GM18507 (cell line): ENCODE measurements at places on chromosomes 3 and 15.
A peak's percentile ranks its signal among the peaks of the same experiment; 100 is the strongest.

DNA sequence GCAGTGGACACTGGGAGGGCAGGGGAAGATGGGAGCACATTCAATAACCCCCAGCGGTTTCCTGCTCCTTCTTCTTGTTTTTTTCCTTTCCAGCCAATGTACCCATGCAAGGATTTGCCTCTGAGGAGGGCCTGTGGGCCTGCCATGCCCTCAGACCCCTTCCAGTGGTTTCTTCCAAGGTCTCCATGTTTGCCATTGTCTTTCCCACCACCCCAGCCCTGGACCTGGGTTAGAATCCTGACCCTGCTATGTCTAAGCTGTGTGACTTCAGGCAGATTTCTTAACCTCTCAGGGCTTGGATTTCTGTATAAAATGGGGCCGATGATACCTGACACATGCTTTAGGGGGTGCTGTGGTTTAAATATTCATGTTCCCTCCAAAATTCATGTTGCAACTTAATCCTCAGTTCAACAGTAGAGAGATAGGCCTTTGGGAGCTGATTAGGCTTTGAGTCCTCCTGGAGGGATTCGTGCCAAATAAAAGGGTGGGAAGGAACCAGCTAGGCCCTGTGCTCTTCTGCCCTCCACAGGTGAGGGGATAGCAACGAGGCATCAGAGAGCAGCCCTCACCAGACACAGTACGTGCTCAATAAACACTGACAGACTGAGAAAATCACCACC, 46.3 kb upstream of the FLNB start:
- DNase-seq: no peak

- no peak for DNase-seq
Observed at GRCh38 chr3:170751083-170751898, 118.7 kb downstream of the RPL22L1 start.

DNA sequence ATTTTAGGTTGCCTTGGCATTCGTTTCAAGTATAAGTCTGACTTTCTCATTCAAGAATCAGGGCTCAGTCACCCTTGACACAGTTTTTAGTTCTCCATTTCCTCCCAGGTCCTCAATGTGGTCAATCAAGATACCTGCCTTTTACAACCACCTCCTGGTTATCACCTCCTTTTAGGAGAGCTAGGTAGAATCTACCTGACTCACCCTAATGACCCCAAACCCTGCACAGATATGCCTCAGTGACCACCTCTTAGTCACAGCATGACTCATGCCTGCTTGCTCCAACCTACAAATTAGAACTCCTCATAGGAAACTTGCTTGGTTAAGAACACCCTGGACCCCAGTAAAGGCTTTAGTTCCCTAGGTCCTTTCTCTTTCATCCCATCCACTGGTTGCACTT, 22.5 kb downstream of the DMXL2 start:
- DNase-seq: no peak

GRCh38 chr3:31399271-31399670, 133.5 kb upstream of the STT3B start:
- no peak for DNase-seq

- DNase-seq: no peak
Observed at GRCh38 chr3:39106281-39106811, 1.1 kb downstream of the GORASP1 start.

- no peak for DNase-seq
Observed at GRCh38 chr3:168865022-168865551, 769.4 kb upstream of the GOLIM4 start.

DNA sequence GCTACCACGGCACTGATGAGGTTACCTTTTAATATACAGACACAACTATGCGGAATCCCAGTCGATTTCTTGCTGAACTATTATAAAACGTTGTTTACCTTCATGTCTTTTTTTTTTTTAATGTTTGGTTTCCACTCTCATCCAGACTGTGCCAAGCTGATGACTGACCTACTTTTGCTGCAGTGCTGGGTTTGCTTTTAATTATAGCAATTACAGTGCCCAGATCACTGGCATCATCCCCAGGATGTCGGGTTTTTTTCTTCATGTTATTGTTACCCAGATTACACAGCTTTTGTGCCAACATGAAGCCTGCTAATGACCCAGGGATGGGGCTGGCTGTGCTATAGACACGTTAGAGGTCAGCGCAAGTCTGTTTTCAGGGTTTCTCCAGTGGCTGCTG, 294.0 kb upstream of the ATP10A start:
- DNase-seq: no peak

- DNase-seq: no peak
Observed at GRCh38 chr15:35173444-35174118, 88.5 kb upstream of the NANOGP8 start.

DNA sequence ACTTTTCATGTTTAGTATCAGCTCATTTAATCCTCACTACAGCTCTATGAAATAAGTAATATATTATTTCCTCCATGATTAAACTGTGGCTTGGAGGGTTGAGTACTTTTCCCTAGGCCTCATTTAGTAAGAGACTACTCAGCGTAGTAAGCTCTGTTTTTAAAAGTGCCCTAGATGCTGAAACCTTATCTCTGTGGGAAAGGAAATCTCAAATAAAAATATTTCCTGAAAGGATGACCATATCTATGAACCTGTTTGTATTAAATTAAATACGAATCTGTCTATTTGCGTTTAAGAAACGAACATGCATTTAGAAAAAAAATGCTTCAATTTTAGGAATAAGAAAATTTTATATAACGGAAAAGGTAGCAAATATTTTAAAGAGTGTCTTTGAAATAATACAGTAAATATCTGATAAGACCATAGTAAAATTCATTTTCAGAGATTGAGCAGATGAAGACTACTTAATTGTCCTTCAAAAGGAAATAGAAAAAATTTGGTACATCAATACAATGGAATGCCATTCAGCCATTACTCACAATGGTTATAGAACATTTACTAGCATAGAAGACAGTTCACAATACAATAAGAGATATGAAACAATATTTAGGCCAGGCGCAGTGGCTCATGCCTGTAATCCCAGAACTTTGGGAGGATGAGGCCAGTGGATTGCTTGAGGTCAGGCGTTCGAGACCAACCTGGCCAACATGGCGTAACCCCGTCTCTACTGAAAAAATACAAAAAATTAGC, 56.2 kb downstream of the ATG7 start:
- DNase-seq: no peak

DNA sequence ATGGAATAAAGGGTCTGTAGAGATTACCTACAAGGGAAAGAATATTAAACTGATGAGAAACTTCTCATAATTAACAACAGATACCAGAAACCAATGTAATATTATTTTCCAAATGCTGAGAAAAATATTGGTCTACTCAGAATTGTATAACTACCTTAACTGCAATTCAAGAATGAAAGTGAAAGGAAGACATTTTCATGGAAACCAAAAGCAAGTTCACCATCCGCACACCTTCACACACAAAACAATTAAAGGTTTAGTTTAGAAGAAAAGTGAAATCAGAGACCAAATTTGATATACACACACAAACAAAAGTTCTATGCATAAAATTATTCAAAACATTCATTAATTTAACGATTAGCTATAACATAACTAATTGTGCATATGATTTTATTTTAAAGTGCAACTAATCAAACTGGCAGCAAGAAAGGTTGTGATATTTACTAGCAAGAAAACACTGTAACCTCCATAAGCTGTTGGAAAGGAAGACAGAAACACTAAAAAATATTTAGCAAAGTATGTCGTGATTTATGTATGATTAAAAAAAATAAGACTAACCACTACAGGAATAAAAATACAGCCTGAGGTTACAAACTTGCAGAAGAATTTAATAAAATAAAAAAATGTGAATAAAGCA, 395.5 kb downstream of the FGF12 start:
- DNase-seq: no peak

DNA sequence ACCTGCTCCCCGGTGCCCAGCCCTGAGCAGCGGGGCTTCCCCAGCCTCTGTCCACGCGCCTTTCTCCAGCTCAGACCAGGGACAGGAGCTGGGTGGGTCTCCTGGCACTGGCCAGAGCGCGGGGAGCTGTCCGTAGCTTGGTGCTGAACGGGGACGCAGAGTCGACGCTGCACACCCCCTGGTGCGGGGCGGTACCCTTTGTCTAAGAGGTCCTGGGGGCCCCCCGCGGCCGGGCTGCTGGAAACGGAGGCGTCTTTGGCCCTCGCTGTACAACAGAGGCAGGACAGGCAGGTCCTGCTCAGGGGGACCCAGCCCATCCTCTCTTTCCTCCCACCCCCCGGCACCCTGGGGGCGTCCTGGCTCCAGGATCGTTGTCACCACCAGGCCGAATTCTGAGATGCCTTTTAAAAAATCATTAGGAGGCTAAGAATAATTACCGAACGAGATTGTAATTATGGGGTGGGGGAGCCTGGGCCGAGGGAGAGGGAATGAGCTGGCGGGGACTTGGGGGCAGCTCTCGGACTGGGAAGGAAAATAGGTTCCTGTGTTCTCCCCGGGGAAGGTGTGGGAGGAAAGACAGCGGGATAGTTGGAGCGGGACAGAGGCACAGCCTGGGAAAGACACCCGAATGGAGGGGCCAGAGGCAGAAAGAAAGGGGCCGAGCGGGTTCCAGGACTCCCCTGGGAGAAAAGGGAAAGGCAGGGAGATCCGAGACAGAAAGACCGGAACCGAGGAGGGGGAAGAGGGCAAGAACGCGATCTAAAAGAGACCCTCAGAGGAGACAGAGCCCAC, 4.1 kb upstream of the SKOR1 start:
- no peak for DNase-seq

- DNase-seq: no peak
Observed at GRCh38 chr3:50428007-50428633, 68.8 kb upstream of the TMEM115 start.

DNA sequence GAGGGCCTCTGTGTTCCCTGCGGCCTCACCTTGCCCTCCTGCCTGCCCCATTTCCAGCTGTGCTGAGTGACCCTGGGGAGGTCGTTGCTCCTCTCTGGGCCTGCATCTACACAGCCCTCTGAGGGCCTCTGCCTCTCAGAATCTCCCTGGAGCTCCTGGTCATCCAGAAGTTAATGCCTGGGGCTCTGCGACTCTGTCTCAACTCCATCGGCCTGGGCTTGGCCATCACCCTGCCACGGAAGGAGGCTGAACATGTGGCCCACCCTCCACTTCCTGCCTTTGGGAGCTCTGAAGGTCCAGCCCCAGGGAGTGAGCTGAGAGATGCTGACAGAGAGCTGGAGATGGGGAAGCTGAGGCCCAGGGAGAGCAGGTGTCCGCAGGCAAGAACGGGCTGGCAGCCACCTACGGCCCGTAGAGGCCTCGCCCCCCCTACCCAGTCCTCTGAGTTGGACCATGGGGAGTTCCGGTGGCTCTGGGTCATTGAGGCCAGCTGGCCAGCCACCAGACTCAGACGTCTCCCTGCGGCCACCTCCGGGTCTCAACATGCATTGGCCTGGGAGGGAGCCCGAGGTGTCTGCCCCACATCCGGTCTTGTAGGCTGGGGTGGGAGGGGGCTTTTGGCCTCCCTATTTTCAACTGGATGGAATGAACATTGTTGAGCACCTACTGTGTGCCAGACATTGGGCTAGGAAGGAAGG, 34.2 kb downstream of the GRIP2 start:
- DNase-seq: no peak

GRCh38 chr3:151875759-151876158, 2.3 kb downstream of the SUCNR1 start:
- DNase-seq: no peak

DNA sequence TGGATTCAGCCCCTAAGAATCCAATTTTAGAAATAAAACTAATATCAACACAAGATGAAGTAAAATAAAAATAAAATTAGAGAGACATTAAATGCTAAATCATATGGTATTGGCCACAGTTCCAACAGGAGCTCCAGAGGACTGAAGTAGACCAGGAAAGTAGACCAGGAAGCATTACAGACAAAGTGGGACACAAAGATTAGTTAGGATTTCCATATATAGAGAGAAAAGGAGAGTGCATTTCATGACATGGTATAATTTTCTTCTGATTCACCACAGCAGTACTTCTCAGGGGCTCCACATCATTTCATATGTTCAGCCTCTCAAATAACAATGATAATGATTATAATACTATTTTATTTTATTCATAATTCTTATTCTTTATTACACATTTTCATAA, 18.3 kb downstream of the FGF7 start:
- no peak for DNase-seq

- DNase-seq: no peak
Observed at GRCh38 chr15:57751177-57751800, 44.8 kb downstream of the POLR2M start.

DNA sequence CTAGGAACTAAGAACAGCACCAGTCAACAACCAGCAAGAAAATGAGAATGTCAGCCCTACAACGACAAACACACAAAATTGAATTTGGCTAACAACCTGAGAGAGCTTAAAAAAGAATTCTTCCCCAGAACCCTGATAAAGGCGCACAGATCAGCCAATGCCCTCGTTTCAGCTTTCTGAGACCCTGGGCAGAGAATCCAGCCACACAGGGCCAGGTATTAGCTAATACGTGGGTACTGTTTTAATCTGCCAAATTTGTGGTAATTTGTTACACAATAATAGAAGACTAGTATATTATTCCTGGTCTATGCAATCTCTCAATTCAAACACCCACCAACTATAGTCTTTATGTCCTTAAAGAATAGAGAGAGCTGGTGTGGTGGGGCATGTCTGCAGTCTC, 291.6 kb upstream of the GADL1 start:
- DNase-seq: no peak

- no peak for DNase-seq
Observed at GRCh38 chr15:72227192-72227586, 3.8 kb downstream of the PKM start.

DNA sequence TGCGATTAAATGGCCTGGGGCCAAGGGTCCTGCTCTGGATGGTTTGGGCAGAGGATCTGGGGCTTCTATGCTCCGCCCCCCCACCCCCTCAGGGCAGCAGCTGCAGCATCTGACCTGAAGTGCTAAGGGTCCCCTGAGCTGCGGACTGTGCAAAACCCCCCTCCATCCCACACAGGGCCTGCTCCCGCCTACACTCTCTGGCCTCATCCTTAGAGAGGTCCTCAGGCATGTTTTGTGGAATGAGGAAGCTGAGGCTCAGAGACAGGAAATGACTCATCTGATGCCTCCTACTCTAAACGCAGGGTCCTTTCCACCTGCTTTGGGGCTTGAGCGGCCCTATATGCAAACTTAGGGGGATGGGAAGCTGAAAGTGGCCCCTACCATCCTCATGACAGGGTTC, 59.5 kb upstream of the CTSH start:
- peak; percentile 49 for DNase-seq

DNA sequence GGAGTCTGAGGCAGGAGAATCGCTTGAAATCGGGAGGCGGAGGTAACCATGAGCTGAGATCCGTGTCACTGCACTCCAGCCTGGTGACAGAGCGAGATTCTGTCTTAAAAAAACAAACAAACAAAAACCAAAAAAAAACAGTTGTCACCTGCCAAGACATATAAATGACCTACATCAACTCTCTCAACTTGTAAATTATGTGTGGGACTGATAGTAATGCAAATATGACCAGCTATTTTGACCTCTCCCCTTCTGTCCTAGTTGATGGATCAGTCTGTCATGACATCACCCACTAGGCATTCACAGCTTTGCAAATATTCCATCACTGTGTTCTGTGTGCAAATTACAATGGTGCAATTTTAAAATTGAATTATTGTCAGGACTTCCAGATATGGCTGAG, 175.4 kb downstream of the EBLN2 start:
- DNase-seq: no peak

DNA sequence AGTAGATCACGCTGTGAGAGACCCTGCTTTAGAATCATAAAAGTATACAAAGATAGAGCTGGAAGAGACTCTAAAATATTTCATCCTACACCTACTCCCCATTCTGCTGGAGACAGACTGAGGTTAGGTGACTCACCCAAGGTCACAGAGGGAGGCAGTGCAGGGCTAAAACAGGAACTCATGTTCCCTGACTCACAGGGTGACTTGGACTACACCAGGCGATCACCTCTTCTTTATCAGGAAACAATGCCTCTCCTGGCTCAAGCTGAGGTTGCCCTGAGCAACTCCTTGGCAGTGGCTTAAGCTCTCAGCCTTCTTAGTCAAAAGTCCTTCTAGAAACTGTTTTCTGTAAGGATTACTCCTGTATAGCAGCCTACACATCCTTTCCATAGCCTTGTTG, 26.4 kb upstream of the TNFAIP8L3 start:
- DNase-seq: no peak
